ENCODE measurements at places on chromosomes 4 and X. TPM values are rescaled to one million over a fixed set of nuclear protein-coding genes. Genes with fewer than 3 reads are reported as not detected.

DNA sequence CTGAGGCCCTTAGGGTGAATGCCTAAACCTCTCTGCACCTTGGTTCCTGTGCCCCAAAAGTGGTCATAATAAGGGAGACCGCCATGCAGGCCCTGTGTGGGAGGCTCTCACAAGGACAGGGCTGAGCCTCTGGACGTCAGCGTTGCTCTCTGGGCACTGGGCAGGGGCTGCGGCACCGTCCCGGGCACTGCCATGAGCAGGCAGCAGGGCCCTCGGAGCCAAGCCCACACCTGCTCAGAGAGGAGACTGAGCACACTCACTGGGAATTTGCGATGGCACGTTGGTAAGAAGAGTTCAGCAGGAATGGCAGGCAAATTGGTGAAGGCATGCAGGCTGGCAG lies 123.4 kb downstream of the HMX1 start:
- no peaks in the 10 kb centered on the region for H3K36me3 ChIP-seq
- H3K27ac ChIP-seq: no peak overlapping the region
- H3K27me3 ChIP-seq: no peaks in the 10 kb centered on the region

DNA sequence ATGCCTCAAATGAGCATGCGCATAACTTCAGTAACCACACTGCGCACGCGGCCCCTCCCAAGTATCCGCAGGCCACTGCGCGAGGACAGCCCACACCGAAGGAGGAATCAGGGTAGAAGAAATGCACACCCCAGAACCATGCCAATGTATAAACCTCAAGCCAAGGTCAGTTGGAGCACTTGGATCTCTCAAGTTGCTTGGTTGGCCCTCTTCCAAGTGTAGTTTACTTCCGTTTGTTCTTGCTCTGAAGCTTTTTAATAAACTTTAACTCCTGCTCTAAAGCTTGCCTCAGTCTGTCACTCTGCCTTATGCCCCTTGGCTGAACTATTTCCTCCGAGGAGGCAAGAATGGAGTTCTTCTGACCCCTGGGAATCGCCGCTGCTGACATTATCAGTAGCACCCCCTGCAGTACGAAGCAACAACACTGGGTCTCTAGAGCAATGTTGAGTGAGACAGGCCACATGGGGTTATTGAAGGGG lies 22.0 kb upstream of the SPINK2 start:
- no peaks in the 10 kb centered on the region for H3K4me1 ChIP-seq
- no peaks in the 10 kb centered on the region for H3K36me3 ChIP-seq
- H3K27me3 ChIP-seq: no peaks in the 10 kb centered on the region
- no peak overlapping the region for H3K27ac ChIP-seq
- H3K4me3 ChIP-seq: no peak overlapping the region
- no peak for DNase-seq

- no peak overlapping the region for H3K4me3 ChIP-seq
- H3K36me3 ChIP-seq: peaks cover 2% of the 10 kb centered on the region
- no peaks in the 10 kb centered on the region for H3K27me3 ChIP-seq
- H3K27ac ChIP-seq: no peak overlapping the region
- no peaks in the 10 kb centered on the region for H3K4me1 ChIP-seq
- no peak for DNase-seq
These were observed 72.2 kb upstream of the PUDP start for GRCh38 chrX:7220121-7220520.

DNA sequence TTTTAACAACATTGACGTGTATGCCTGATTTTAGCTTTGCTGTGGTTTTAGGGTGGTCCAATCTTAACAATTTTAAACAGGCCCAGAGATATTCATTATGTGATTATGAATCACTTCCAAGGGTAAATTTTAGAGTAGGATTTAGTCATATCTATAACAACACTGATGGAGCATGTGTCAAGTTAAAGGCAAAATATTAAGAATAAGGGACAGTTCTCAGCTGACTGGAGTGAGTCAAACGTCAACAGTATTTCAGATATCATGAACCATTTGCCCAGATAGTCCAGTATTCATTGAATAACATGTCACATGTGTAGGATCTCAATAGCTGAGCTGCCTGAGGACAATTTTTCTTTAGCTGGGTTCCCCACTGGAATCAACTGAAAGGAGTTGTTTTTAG lies 61.3 kb upstream of the VCX2 start:
- H3K27ac ChIP-seq: no peak overlapping the region
- no peaks in the 10 kb centered on the region for H3K27me3 ChIP-seq
- no peak for DNase-seq
- no peaks in the 10 kb centered on the region for H3K36me3 ChIP-seq
- no peak overlapping the region for H3K4me3 ChIP-seq

DNA sequence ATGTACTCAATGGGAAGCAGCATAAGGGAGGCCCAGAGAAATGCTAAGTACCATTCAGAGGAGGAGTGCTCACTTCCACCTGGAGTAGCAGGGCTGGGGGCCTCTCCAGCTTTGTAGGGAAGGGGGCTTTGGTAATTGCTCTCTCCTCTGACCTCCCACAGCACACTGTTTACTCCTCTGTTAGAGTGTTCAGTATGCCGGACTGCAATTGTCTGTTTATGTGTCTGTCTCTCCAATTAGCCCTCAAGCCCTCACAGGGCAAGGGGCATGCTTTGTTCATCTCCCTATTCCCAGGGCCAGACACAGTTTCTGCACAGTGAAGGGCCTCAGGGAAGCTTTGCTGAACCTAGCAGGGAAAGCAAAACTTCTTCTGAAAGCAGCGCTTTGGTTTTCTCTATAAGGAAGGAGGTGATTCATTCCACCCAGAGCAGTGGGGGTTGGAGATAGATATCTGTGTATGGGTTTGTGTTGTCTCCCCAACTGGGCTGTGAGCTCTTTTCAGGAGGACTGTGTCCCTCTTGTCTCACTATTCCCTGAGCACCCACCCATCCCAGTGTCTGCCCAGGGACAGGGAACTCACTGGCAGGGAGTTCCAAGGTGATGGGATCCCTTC lies 50.0 kb upstream of the VMA21 start:
- H3K4me1 ChIP-seq: no peaks in the 10 kb centered on the region
- H3K27me3 ChIP-seq: peaks cover 10% of the 10 kb centered on the region
- no peaks in the 10 kb centered on the region for H3K36me3 ChIP-seq
- no peak for DNase-seq
- H3K4me3 ChIP-seq: no peak overlapping the region

RFC1 gene
- total RNA-seq: 74.6 TPM

UGDH gene
- 17.5 TPM for total RNA-seq
